Mesenchymal stem cell (in vitro differentiated cells and primary cell): ENCODE measurements at places on chromosomes 5 and 9.

DNA sequence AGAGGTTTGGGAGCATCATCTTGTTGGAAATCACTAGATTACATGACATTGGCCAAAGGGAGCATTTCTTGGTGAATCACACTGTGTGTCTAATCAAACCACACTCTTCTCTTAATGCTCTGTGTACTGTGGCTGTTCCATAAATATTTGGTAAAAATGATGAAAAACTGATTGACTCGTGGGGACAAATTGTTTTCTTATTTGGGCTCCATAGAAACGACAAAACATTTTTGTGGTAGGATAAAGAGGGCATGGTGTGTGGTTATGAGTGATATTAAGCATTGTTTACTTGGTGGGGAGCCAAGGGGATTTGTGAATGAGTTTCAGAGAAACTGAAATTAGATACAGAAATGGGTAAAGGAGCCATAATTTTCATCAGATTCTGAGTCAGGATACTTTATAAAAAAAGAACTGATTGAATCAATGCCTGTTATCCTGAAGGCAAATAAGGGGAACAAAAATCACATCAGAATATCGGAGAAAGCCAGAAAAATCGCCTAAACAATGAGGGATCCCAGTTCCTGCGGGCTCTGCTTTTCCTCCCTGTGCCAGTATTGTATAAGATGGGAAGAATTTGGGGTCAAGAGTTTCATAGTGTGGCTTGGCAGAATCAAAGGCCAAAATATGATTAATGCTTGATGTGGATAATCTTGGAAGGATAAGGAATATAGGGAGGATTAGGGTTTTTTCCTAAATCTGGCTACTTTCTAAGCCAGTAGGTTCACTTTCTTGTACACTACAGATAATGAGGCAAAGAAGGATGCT, 33.3 kb downstream of the FBXL7 start:
- DNase-seq = peak; percentile 61

- DNase-seq = peak; percentile 98
These were observed 98.8 kb upstream of the BASP1 start for GRCh38 chr5:17118631-17119030.

GRCh38 chr5:32539981-32540845, 45.1 kb upstream of the SUB1 start:
- no peak for DNase-seq

GRCh38 chr9:76245518-76245917, 148.7 kb downstream of the RFK start:
- no peak for DNase-seq

DNA sequence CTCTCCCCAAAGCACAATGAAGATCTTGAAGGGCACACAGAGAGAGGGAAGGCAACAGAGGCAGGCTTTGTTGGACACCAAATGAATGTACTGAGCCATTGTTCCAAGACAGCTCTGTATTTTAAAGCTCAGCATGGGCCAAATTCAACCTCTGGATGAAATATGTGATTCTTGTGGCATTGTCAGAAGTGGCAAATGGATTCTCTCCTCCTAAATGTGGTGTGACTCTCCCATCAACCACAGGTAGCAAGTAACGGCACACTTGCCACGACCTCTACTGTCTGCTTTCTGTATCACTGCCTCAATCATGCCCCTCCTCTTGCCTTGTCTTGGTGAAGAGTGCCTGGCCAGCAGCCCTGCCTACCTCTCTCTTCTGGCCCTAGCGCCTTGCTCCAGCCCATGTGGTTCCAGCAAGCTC, 6.1 kb upstream of the MOB3B start:
- no peak for DNase-seq

- DNase-seq = no peak
These were observed 134.4 kb downstream of the TRPM3 start for GRCh38 chr9:70986984-70987383.

DNA sequence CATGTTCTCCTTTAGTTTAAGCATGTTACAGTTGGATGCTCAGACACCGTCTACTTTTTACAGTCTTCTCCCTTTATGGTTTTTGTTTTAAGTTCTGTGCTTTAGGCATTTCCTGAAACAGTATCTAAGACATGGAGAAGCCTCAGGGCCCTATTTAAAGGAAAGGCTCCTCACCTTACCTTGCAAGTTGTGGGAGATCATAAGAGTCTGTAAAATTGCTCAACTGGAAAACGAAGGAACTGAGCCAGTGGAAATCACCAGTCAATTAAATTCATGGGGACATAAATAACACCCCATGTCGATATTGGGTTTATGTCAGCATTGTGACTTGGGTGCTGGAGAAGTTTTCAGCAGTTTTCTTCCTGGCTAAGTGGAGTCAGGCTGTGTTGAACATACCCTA, 239.2 kb downstream of the KIF4B start:
- DNase-seq = no peak

- no peak for DNase-seq
These were observed 669.7 kb downstream of the MAT2B start for GRCh38 chr5:164175083-164175482.

- DNase-seq = no peak
These were observed 173.5 kb downstream of the SLC12A2 start for GRCh38 chr5:128257076-128257475.

- no peak for DNase-seq
These were observed 167.6 kb upstream of the ELL2 start for GRCh38 chr5:96129276-96129675.

- DNase-seq = no peak
These were observed 449.9 kb downstream of the PRELID2 start for GRCh38 chr5:145385276-145385675.

- peak; percentile 86 for DNase-seq
These were observed 30.4 kb upstream of the LTC4S start for GRCh38 chr5:179763215-179763945.

DNA sequence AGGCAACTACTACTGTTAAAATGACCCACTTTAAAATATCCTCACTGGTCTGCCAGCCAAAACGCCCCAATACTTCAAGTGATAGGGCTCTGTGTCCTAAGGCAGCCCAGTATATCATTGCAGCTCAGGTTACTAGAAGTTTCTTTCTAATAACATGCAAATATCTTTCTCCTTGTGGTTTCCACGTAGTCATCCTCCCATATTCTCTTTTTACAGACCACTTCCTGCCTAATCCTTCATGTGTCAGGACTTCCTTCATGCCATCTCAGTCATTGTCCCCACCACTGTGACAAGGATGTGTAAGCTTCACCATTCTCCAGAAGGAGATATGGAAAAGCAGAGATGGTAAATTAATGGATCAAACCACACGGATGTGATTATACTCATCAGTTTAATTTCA, 813.7 kb downstream of the MAT2B start:
- DNase-seq = no peak
